ENCODE measurements at places on chromosomes 5 and 9. TPM values are rescaled to one million over a fixed set of nuclear protein-coding genes. Genes with fewer than 3 reads are reported as not detected.

The JMY gene
- total RNA-seq, result 4.3 TPM

The CER1 gene
- total RNA-seq, result not detected

The GNG10 gene
- 26.0 TPM for total RNA-seq

The ABO gene
- total RNA-seq, result not detected

The HBEGF gene
- total RNA-seq, result 5.7 TPM

The ENHO gene
- total RNA-seq, result not detected

The TRPM3 gene
- total RNA-seq, result not detected

The FOXD4L5 gene
- total RNA-seq, result not detected

The RNF14 gene
- total RNA-seq, result 44.9 TPM

The SLC22A4 gene
- 0.95 TPM for total RNA-seq

The FUT7 gene
- total RNA-seq, result not detected

The PSMB7 gene
- total RNA-seq, result 199 TPM

The FOXI1 gene
- not detected for total RNA-seq

The IL31RA gene
- total RNA-seq, result not detected

The OTP gene
- not detected for total RNA-seq

- no peak for DNase-seq
Measured at GRCh38 chr9:128124451-128124850, 3.1 kb downstream of the PTGES2 start.

DNA sequence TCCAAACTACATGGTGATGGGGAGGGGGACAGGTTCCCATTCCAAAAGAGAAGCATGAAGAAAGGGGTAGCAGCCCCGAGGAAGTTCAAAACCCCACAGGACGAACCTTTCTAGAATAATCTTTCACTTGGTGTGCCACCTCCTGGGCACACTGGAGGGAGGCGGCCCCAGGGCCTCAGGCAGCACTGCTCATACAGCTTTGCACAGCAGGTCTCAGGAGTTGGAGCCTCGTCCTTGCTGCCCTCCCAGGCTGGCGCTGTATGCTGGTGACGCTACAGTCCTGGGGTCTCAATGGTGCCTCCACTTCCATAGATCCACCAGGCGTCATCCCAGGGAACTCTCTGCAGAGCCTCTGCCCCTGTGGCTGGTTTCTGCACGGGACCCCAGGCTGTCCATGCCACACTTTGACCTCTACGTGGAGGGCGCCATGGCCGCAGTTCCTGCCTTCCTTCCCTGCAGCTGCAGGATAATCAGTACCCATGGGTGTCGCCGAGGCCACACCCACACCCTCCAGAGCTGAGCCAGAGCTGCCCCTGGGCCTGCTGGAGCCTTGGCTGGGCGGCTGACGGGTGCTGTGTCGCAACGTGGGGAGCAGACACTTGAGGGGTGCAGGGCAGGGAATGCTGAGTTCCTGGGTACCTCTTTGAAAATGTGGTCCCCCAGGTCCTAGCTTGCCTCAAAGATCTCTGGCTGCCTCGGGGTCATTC lies 95.3 kb downstream of the COL5A1 start:
- no peak for DNase-seq

DNA sequence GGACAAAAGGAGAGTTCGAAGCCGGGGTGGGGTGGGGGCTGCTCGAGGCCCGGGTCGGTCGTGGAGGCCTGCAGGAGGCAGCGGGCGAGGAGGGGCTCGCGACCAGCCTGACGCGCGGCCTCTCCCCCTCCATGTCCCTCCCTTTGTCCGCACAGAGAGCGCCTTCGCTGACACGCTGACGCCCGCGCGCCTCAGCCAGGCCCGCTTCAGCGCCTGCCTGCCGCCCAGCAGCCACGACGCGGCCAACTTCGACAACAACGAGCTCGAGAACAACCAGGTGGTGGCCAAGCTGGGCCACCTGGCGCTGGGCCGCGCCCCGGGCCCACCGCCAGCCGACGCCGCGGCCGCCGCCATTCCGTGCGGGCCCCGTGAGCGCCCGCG lies 42.2 kb downstream of the NEURL1B start:
- DNase-seq, result no peak

GRCh38 chr9:18045326-18045725 lies 428.6 kb upstream of the ADAMTSL1 start:
- no peak for DNase-seq

DNA sequence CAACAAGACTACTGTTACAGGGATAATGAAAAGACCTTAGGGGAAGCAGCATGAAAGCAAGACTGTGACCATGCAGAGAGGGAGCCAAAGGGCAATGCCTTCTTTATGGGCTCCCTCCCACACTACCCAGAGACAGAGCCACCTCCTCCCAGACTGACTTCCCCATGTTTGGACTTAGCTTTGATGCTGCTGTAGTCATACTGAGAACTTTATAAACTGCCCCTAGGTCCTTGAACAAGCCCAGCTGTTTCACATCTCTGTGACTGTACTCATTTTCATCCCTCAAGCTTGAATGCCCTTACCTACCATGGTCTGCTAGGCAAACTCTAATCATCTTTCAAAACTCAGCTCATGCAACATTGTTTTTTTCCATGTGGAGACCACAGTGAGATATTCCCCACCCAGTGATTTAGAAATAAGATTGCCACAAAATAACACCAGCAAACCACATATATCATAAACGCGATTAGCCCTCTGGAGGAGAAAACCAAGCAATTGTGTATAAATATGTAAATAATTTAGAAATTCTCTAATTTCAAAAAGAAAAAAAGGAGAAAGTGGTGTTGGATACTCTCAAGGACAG lies 23.4 kb upstream of the FAM169A start:
- DNase-seq, result no peak

GRCh38 chr5:163347671-163348070 lies 89.7 kb upstream of the CCNG1 start:
- peak; percentile 39 for DNase-seq

- DNase-seq, result no peak
Measured at GRCh38 chr5:58275516-58275915, 184.4 kb downstream of the PLK2 start.

DNA sequence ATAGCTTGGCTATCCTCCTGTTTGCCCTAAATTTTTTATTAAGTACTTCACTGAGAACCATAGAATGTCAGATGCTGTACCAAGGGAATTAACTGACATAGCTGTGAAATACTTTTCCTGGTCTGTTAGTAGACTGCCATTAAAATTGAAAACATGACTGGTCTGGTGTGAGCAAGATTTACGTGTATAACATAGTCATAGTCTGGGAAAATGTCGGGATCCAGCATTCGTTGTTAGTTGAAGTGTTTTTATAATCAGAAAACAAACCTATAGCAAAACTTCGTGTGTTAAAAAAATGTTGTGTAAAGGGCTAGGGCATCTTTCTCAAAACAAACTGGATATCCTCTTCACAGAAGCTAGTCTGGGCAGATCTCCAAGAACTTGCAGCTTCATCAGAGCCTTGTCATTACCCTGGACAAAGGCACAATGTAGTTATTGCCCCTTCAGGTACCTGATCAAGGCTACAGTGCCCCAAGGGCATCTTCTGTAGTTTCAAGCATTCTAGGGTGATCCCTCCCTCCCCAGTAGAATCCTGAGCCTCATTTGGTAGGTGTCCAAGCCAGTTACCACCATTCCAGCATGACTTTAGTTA lies 454.2 kb upstream of the SGCD start:
- DNase-seq, result no peak

DNA sequence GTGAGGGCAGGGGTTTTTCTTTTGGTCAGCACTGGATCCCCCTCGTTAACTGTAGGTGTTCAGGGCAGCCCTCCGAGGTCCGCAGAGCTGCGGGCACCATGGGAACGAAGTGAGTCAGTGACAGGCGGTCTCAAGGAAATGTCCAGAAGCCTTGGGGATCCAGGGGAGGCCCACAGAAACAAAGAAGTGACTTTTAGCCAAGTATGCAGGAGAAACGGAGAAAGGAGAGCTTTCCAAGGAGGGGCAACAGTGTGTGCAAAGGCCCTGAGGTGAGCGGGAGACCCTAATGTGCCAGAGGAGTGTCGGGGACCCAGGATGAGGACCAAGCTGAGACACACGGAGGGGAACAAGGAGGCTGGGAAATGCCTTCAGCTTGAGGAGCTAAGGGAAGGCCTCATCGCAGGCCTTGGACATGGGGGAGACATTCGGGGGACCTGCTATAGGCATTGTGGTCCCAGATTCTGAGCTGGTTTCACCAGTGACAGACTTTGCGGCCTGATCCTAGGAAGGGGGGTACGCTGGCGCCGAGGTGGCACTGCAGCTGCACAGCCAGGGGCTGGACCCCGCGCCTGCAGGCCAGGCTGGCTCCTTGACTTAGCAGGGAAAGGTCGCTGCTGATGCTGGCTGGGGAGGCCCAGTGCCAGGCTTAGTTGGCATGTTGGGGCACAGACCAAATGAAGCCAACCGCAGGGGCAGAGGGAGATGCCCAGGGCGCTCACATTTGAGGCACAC lies 3.3 kb downstream of the LTC4S start:
- DNase-seq, result no peak

DNA sequence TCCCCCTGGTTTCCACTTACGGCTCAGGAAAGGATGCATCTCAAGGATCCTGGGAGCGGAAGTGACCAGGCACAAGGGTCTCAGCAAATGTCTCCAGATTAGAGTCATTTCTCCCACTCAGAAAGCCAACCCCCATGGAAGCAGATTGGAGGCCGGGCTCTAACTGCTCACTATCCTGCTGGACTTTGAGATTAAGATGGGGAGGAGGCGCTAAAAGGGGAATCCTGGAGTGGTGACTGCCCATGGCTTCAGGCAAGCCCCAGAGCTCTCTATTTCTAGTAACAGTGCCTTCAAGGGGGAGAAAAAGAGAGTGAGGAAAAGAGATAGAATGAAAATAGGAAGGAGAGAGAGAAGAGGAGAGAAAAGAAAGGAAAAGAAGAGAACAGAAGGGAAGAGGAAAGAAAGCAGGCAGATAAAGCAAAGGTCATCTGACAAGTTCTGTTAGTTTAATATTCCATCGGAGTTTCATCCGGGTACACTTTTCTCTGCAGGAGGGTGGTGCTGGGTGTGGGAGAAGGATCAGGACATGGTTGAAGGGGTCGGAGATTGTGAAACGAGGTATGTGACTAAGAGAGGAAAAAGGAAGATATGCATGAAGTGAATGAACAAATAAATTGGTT lies at the start of gene AGXT2:
TSS of gene AGXT2 (minus strand) at position 165 of the 620 bp plus-strand sequence. CDS start at position 108, 57 bp downstream.
- DNase-seq, result no peak

- DNase-seq, result no peak
Measured at GRCh38 chr5:149118463-149118862, 22.8 kb upstream of the ABLIM3 start.

DNA sequence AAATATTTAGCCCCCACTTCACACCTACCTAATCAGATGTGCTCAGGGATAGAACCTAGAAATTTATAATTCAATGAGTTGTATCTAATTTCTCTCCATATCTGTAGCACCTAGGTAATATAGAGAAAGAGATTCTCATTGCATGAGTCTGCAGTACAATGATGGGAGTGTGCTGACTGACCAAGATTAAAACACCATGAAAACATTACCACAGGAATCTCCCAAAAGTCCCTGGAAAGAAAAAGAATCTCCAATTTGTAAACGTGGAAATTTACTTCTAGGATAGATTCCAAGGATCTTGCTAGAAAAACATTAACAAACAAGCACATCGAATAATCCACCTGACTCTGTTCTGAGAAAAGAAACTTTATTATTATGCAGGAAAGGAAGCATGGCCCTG lies 45.0 kb upstream of the DMRTA1 start:
- DNase-seq, result no peak

DNA sequence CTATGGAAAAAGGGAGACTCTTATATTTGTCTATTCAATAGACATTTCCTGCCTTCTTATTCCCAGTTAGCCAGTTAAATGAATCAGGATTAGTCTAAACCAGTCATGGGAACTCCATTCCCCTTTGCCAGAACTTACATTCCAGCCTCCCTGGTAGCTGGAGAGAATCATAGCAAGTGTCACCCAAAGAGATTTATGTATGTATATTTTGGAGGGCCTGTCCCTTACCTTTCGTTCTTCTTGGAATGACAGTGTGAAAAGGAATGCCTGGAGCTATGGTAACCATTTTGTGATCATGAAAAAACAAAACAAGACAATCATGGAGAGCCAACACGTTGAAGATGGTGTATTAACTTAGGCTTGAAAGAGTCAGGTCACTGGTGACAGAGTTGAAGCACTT lies 627.7 kb downstream of the CCDC171 start:
- DNase-seq, result no peak

- no peak for DNase-seq
Measured at GRCh38 chr5:166353580-166353979, 1937.9 kb upstream of the WWC1 start.

GRCh38 chr9:311841-312240 lies 97.2 kb downstream of the DOCK8 start:
- DNase-seq, result no peak

GRCh38 chr9:33374190-33374589 lies 28.2 kb downstream of the AQP7 start:
- no peak for DNase-seq

GRCh38 chr9:71859939-71860338 lies 51.1 kb downstream of the ABHD17B start:
- no peak for DNase-seq

- no peak for DNase-seq
Measured at GRCh38 chr5:12902611-12903010, 998.4 kb upstream of the CTNND2 start.

GRCh38 chr5:36138900-36139683 lies 12.6 kb downstream of the LMBRD2 start:
- DNase-seq, result no peak

DNA sequence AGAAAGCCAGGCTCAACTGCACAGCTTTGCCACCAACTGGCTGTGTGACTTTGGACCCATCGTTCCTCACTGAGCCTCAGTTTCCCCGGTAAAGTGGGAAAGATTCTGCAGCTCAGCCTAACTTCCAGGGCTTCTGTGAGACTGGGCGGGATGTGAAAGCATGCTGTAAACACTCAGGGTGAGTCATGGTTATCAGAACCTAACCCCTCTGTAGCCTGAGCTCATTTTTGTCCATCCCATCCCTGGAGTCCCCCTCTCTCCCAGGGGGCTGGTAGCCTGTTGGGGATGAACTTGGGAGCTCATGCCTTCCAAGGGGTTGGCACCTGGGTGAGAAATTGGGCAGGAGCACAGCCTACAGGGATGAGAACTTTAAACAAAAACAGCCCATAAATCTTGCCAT lies 2.3 kb downstream of the CCDC69 start:
- DNase-seq, result no peak

DNA sequence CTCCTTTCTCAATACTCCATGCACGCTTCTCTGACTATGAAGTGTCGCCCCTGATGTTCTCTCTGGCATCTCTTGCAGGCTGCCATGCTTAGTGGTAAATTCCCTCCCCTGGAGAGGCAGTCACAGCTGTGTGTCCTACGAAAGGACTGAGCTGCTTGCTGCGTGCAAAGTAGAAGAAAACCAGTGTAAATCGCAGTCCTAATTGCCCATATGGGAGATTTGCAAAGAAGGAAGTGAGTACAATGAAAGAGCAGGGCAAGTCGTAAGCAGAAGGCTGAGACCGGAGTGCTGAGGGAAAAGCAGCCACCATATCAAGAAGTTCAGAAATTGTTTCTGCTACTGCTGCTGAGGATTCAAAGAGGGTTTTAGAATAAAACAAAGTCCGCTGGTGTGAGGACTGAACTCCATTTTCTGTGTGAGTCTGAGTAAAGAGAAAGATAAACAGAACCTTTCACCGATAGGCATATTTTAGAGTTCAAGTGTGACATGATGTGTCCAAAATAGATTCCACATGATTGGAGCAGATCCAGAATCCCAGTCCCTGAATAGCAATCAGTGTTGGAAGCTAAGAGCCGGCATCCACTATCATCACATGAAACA lies 507.8 kb upstream of the MPDZ start:
- no peak for DNase-seq

- no peak for DNase-seq
Measured at GRCh38 chr9:18531136-18532065, 57.4 kb downstream of the ADAMTSL1 start.

- DNase-seq, result no peak
Measured at GRCh38 chr5:151233616-151234085, 9.8 kb upstream of the CCDC69 start.

GRCh38 chr9:27771803-27772545 lies 198.7 kb upstream of the C9orf72 start:
- no peak for DNase-seq

GRCh38 chr5:158874343-158874742 lies 225.4 kb downstream of the EBF1 start:
- no peak for DNase-seq
